ENCODE measurements at places on chromosomes 2 and 18. TPM values are rescaled to one million over a fixed set of nuclear protein-coding genes. Genes with fewer than 3 reads are reported as not detected.

TRIM54 gene
- 0.12 TPM for polyA plus RNA-seq

DNAJC5G gene
- not detected for polyA plus RNA-seq

SPC25 gene
- polyA plus RNA-seq, result 0.39 TPM

PLCD4 gene
- polyA plus RNA-seq, result not detected
